ENCODE measurements at places on chromosomes 7 and 10. TPM values are rescaled to one million over a fixed set of nuclear protein-coding genes. Genes with fewer than 3 reads are reported as not detected.

NME8 gene
- polyA plus RNA-seq: not detected

AKR1D1 gene
- not detected for polyA plus RNA-seq

SFTPA1 gene
- not detected for polyA plus RNA-seq

EBLN1 gene
- polyA plus RNA-seq: not detected

NEBL gene
- 13.0 TPM for polyA plus RNA-seq

NODAL gene
- polyA plus RNA-seq: not detected

TMEM273 gene
- not detected for polyA plus RNA-seq

SPDYE9 gene
- polyA plus RNA-seq: not detected

SPDYE16 gene
- polyA plus RNA-seq: not detected

PSMC2 gene
- 259 TPM for polyA plus RNA-seq

NEUROD6 gene
- polyA plus RNA-seq: not detected

SPDYE2B gene
- not detected for polyA plus RNA-seq

WNT16 gene
- polyA plus RNA-seq: not detected

PTF1A gene
- not detected for polyA plus RNA-seq

All from A549 (cell line).